Foreskin keratinocyte (primary cell): ENCODE measurements at places on chromosomes 16 and 17. TPM values are rescaled to one million over a fixed set of nuclear protein-coding genes. Genes with fewer than 3 reads are reported as not detected.

ELMO3 gene
- 35.7 and 41.2 TPM in 2 replicates for total RNA-seq

FAM171A2 gene
- 1.4 and 1.6 TPM in 2 replicates for total RNA-seq

MYO15A gene
- 0.32 and 0.37 TPM in 2 replicates for total RNA-seq

NPIPA8 gene
- total RNA-seq = 8.4 TPM in 1 of 2 replicates, not detected in the other

WFIKKN1 gene
- total RNA-seq = 0.07 TPM in 2 replicates

CORO1A gene
- total RNA-seq = 12.2 and 18.8 TPM in 2 replicates

CDH11 gene
- total RNA-seq = 18.3 and 21.6 TPM in 2 replicates

RUNDC3A gene
- total RNA-seq = 0.14 and 0.18 TPM in 2 replicates

SLC5A10 gene
- 0.14 TPM in 1 of 2 replicates, not detected in the other for total RNA-seq

TMEM95 gene
- not detected in 2 replicates for total RNA-seq

USP43 gene
- total RNA-seq = 6.0 and 8.3 TPM in 2 replicates

CORO6 gene
- total RNA-seq = 23.0 and 37.6 TPM in 2 replicates

DHX58 gene
- total RNA-seq = 15.9 and 16.7 TPM in 2 replicates

HS3ST6 gene
- total RNA-seq = not detected in 2 replicates

CDH15 gene
- 0.07 TPM in 1 of 2 replicates, not detected in the other for total RNA-seq

FOXL1 gene
- total RNA-seq = 0.46 and 0.51 TPM in 2 replicates

LUC7L gene
- 37.8 and 47.6 TPM in 2 replicates for total RNA-seq

UBALD2 gene
- 40.8 and 47.1 TPM in 2 replicates for total RNA-seq

PMP22 gene
- total RNA-seq = 1.8 and 4.6 TPM in 2 replicates

TMC6 gene
- total RNA-seq = 14.3 and 23.7 TPM in 2 replicates

EEF2K gene
- total RNA-seq = 21.4 and 21.6 TPM in 2 replicates

UTS2R gene
- not detected in 2 replicates for total RNA-seq

TM4SF5 gene
- not detected in 2 replicates for total RNA-seq

BICDL2 gene
- 0.39 and 0.68 TPM in 2 replicates for total RNA-seq

ABCC11 gene
- total RNA-seq = 0.10 and 0.11 TPM in 2 replicates

B3GNT9 gene
- 9.0 and 12.1 TPM in 2 replicates for total RNA-seq

CCL1 gene
- not detected in 2 replicates for total RNA-seq

HOXB5 gene
- not detected in 2 replicates for total RNA-seq

GJD3 gene
- not detected in 2 replicates for total RNA-seq

FZD2 gene
- total RNA-seq = 11.0 and 12.6 TPM in 2 replicates

GRIN2C gene
- not detected in 2 replicates for total RNA-seq

ALOX12B gene
- 0.25 and 0.31 TPM in 2 replicates for total RNA-seq

SALL1 gene
- not detected in 2 replicates for total RNA-seq

OVCA2 gene
- 55.7 and 61.6 TPM in 2 replicates for total RNA-seq

AMZ2 gene
- 106 and 110 TPM in 2 replicates for total RNA-seq

RDM1 gene
- total RNA-seq = 0.85 and 1.8 TPM in 2 replicates

KRTAP9-2 gene
- total RNA-seq = not detected in 2 replicates

SEPTIN12 gene
- not detected in 2 replicates for total RNA-seq

APOBR gene
- total RNA-seq = not detected in 2 replicates

PCGF2 gene
- total RNA-seq = 12.8 and 15.0 TPM in 2 replicates

DDX28 gene
- 16.9 and 17.0 TPM in 2 replicates for total RNA-seq

SLC6A2 gene
- 0.07 TPM in 1 of 2 replicates, not detected in the other for total RNA-seq

RNF227 gene
- 1.9 and 2.3 TPM in 2 replicates for total RNA-seq

PLA2G10 gene
- total RNA-seq = 0.34 and 0.71 TPM in 2 replicates

ELP5 gene
- 31.8 and 63.6 TPM in 2 replicates for total RNA-seq

ASPA gene
- total RNA-seq = not detected in 2 replicates

SLC7A5 gene
- total RNA-seq = 455 and 588 TPM in 2 replicates

TMEM88 gene
- 0.58 and 0.67 TPM in 2 replicates for total RNA-seq

TEKT1 gene
- not detected in 2 replicates for total RNA-seq

ENPP7 gene
- total RNA-seq = not detected in 2 replicates

CDRT15L2 gene
- total RNA-seq = not detected in 2 replicates

SLC38A8 gene
- not detected in 2 replicates for total RNA-seq

EPN3 gene
- 124 and 225 TPM in 2 replicates for total RNA-seq

C17orf107 gene
- 0.78 and 1.7 TPM in 2 replicates for total RNA-seq

TUFM gene
- 169 and 192 TPM in 2 replicates for total RNA-seq

ADGRG3 gene
- total RNA-seq = not detected in 2 replicates

TRPV3 gene
- 7.7 and 14.8 TPM in 2 replicates for total RNA-seq
